Uterus (tissue), 4 donors: ENCODE measurements at places on chromosomes 12 and 14. TPM values are rescaled to one million over a fixed set of nuclear protein-coding genes. Genes with fewer than 3 reads are reported as not detected.

ADSS1 gene
- not detected for total RNA-seq

MUCL1 gene
- not detected for total RNA-seq

ZDHHC22 gene
- total RNA-seq = not detected

ADGRD1 gene
- total RNA-seq = 33.9 TPM

SOAT2 gene
- total RNA-seq = 0.82 TPM

RBP5 gene
- 26.5 TPM for total RNA-seq

GRCh38 chr12:94829552-94829951 lies 173.9 kb downstream of the NDUFA12 start:
- H3K27ac ChIP-seq = no peak overlapping the region
- DNase-seq = no peak
- no peak overlapping the region for H3K4me3 ChIP-seq
- peaks cover 6% of the 10 kb centered on the region for H3K4me1 ChIP-seq
- H3K27me3 ChIP-seq = no peaks in the 10 kb centered on the region

DNA sequence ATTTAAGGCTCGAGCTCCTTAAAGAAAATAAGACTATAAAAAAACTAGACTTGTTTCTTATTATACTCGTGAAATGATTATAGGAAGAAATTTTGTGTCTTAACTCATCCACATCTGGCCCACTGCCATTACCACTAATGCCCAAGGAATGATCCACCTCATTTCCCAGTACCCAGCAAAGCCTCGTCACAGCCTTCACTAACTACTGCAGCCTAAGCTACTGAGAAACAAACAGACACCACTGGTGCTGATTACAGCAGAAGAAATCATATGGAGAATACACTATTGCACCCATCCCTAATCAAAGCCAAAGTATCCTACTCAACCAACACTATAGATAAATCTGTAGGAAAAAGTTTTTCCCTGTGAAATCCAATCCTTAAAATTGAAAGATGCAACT lies 205.3 kb upstream of the NAV3 start:
- DNase-seq = no peak
- H3K27ac ChIP-seq = no peak overlapping the region
- H3K36me3 ChIP-seq = no peaks in the 10 kb centered on the region

GRCh38 chr14:97104029-97104428 lies 306.8 kb downstream of the VRK1 start:
- no peaks in the 10 kb centered on the region for H3K4me1 ChIP-seq
- no peak for DNase-seq
- H3K27ac ChIP-seq = no peak overlapping the region
- no peaks in the 10 kb centered on the region for H3K27me3 ChIP-seq
- no peaks in the 10 kb centered on the region for H3K36me3 ChIP-seq

DNA sequence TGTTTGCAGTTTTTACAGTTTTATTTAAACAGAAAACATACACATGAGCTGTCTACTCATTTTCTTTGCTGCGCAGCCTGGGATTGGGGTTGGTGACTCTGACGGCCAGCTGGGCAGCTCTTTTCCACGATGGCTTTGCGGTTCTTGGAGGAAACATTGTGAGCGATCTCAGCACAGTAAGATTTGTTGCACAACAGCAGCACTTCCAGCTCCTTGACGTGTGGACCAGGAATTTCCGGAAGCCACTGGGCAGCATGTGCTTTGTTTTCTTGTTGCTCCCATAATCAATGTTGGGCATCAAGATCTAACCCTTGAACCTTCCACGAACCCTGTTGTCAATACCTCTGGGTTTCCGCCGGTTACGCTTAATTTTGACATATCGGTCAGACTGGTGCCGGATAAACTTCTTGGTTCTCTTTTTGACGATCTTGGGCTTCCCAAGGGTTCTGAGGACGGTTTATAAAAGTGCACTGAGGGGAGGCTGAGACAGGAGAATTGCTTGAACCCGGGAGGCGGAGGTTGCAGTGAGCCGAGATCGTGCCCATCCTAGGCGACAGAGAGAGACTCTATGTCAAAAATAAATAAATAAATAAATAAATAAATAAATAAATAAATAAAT lies 21.8 kb downstream of the FKBP11 start:
- H3K27me3 ChIP-seq = no peaks in the 10 kb centered on the region
- DNase-seq = no peak
- peaks cover 6% of the 10 kb centered on the region for H3K4me1 ChIP-seq

DNA sequence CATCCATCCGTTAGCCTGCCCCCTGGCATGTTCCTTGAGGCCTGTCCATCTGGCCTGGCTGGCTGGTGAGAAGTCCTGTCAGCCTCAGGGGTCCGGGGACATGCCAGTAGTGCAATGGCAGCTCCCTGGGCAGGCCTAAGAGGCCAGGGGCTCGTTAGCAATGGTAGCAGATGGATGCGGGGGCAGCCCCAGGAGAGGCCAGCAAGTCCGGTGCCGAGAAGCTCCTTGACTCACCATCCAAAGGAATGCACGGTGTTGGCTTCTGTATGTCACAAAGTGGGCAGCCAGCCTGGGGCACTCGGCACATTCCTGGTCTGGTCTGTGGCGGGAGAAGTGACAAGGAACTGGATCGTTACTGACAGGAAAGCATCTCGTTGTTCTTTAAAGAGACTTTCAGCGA lies 319.9 kb downstream of the CACNA1C start:
- H3K27ac ChIP-seq = no peak overlapping the region
- DNase-seq = no peak
- H3K27me3 ChIP-seq = no peaks in the 10 kb centered on the region
- H3K36me3 ChIP-seq = no peaks in the 10 kb centered on the region
- no peak overlapping the region for H3K4me3 ChIP-seq
- H3K4me1 ChIP-seq = no peaks in the 10 kb centered on the region

DNA sequence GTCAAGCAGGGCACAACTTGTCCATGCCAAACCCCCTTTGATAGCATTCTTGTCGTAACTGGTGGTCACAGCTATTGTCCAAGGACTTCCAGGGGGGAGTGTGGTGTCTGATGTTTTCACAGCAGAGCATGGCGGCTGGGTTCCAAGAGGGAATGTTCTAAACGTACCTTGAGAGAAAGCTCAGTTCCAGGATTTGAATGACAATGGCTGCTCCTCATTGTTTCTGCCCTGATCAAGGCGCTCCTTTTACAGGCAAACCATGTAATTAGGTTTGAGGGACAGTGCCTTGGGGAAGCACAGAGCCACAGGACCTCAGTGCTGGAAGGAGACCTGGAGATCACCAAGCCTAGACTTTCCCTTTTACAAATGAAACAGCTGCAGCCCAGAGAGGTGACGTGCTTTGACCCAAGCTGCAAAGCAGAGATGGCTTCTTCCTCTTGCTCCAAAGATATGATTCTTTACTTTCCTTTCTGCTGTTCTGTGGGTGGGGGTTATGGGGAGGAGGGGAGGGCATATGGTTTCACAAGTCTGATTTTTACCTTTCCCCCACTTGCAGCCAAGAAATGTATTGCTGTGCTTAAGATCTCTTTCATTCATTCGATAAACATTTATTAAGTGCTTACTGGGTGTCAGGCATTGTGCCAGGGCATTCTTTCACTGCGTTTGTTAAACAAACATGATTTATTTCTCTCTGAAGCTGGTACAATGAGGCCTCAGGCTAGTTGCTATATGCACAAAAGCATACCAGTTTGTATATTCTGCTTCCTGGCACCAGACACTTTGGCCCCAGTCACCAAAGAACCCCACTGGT lies 172.8 kb downstream of the KTN1 start:
- H3K27ac ChIP-seq = no peak overlapping the region
- no peaks in the 10 kb centered on the region for H3K4me1 ChIP-seq
- H3K27me3 ChIP-seq = no peaks in the 10 kb centered on the region
- no peak overlapping the region for H3K4me3 ChIP-seq
- DNase-seq = no peak

- DNase-seq = no peak
- no peaks in the 10 kb centered on the region for H3K27me3 ChIP-seq
- H3K4me3 ChIP-seq = no peak overlapping the region
Measured at GRCh38 chr12:94640134-94640928, 10.0 kb downstream of the TMCC3 start.

DNA sequence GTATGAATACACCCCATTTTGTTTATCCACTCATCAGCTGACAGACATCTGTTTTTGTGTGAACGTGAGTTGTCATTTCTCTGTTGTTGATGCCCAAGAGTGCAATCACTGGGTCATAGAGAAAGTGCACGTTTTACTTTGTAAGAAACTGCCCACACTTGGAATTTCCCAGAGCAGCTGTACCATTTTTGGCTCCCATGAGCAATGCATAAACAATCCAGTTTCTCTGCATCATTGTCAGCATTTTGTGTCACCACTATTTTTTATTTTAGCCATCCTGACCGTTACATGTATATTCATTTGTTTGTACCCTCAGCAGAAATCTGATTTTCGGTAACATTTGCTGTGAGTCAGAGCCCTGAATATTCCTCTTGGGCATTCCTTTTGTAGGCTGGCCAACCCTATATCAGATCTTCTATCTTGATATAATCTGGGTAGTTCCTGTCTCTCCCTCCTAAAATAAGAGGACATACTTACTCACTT lies 62.7 kb downstream of the RBM19 start:
- H3K4me3 ChIP-seq = no peak overlapping the region
- no peaks in the 10 kb centered on the region for H3K36me3 ChIP-seq
- no peaks in the 10 kb centered on the region for H3K27me3 ChIP-seq

GRCh38 chr12:132207083-132207775 lies 63.0 kb downstream of the NOC4L start:
- no peak overlapping the region for H3K27ac ChIP-seq
- no peak overlapping the region for H3K4me3 ChIP-seq
- H3K36me3 ChIP-seq = no peaks in the 10 kb centered on the region
- H3K4me1 ChIP-seq = peaks cover 11% of the 10 kb centered on the region

GRCh38 chr12:83052890-83053541 lies 366.3 kb downstream of the TMTC2 start:
- no peaks in the 10 kb centered on the region for H3K4me1 ChIP-seq
- H3K27me3 ChIP-seq = no peaks in the 10 kb centered on the region
- DNase-seq = no peak
- H3K27ac ChIP-seq = no peak overlapping the region

DNA sequence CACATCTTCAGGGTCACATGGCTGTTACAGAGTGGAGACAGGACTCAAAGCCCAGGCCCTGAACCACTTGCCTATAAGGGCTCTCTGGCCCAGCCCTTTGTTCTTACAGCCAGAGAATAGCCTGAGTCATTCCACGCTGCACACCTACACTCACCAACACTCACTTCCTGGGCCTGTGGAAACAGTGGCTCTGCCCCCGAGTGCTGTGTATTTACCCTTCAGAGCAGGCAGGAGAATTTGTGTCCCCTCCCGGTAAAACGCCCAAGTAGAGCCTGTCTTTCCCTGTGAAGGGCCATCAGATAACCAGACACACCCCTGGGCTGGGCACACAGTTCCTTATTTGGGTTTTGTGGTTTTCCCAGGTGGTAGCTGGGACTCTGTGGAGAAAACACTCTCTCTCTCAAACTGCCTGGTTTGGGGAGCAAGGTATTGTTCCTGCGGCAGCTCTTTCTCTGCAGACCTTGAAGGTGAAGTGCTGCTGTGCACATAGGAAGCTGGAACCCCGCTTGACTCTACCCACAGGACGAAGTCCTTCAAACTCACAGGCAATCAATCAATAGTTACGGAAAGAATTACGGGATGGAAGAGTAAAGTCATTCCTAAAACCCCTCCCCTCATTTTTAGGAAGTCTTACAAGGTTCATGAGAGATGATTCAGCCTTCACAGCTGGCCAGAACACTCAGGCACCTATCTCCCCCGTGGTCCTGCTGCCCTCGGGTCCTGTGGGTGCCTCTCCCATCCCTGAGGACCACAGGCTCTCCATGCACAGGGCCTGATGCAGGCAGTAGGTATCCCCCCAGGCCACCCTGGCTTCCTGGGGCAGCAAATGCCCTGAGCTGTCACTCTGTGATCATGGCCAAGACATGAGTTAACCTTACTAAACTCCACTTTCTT lies 20.3 kb downstream of the FIGNL2 start:
- DNase-seq = no peak
- no peak overlapping the region for H3K27ac ChIP-seq
- no peak overlapping the region for H3K4me3 ChIP-seq
- H3K27me3 ChIP-seq = no peaks in the 10 kb centered on the region
